Naive thymus-derived CD8-positive, alpha-beta T cell (primary cell): ENCODE measurements at places on chromosomes 5 and 9.

GRCh38 chr9:2761424-2761823 is 44.1 kb downstream of the KCNV2 start:
- peaks cover 20% of the 10 kb centered on the region for H3K36me3 ChIP-seq
- H3K27ac ChIP-seq = no peak overlapping the region
- H3K4me3 ChIP-seq = no peak overlapping the region
- H3K27me3 ChIP-seq = no peaks in the 10 kb centered on the region
- H3K4me1 ChIP-seq = peaks cover 19% of the 10 kb centered on the region

DNA sequence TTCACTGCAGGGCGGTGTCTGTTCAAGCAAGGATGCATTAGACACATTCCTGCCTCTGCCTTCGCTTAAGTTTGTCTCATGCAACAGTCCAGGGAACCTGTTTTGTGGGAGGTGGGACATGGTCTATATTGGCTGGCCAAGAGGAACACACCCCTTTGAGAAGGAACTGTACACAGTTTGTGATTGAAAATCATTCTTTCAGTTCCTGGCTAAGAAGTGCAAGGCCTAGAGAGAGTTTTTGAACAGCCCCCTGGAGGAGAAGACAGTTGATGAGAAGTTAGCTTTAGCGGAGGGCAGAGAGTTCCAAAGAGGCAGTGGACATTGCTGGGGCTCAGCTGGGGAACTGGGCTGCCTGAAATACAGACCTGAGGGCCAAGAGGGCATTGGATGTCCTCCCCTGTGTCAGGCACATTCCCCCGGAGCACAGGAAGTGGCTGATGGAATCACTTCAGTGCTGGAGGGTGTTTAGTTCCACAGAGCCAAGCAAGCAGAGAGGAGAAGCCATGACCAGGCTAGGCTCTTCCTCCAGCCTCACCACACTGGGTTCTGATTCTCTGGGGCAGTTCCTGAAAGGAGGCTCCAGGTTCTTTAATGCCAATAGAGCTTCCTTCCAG is 66.6 kb downstream of the RGS3 start:
- no peaks in the 10 kb centered on the region for H3K27me3 ChIP-seq
- no peak for DNase-seq
- H3K36me3 ChIP-seq = peaks cover 23% of the 10 kb centered on the region
- H3K4me3 ChIP-seq = no peak overlapping the region

DNA sequence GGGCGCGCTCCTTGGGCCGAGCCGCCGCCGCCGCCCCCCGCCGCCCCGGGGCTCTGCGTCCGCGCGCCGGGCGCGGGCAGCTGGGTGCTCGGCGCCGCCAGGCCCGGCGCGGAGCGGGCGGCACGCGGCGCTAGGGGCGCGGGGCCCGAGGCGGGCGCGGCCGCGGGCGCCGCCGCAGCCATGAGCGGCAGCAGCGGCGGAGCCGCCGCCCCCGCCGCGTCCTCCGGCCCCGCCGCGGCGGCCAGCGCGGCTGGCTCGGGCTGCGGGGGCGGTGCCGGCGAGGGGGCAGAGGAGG is 351 bp downstream of the TRIO start:
- DNase-seq = no peak
- H3K27me3 ChIP-seq = peaks cover 36% of the 10 kb centered on the region
- H3K36me3 ChIP-seq = no peaks in the 10 kb centered on the region
- H3K27ac ChIP-seq = no peak overlapping the region
- no peak overlapping the region for H3K4me3 ChIP-seq

DNA sequence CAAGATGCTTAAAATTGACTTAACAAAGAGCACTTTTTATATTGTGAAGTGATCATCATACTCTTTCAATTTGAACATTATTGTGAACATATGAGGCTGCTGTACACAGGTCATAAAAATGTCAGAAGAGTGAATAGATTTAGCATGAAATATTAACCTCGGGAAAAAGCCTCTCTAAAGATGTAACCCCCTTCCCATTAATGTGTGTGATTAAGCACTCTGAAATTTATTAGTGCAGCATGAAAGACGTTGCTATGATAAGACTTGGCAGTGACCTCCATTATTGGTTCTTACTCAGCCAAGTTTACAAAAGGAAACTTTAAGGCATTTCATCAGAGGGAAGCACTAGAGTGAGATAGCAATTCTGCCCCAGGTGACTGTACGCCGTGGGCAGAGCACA is 326.5 kb downstream of the NTRK2 start:
- H3K4me3 ChIP-seq = no peak overlapping the region
- H3K4me1 ChIP-seq = no peaks in the 10 kb centered on the region
- H3K36me3 ChIP-seq = no peaks in the 10 kb centered on the region
- H3K27ac ChIP-seq = no peak overlapping the region

DNA sequence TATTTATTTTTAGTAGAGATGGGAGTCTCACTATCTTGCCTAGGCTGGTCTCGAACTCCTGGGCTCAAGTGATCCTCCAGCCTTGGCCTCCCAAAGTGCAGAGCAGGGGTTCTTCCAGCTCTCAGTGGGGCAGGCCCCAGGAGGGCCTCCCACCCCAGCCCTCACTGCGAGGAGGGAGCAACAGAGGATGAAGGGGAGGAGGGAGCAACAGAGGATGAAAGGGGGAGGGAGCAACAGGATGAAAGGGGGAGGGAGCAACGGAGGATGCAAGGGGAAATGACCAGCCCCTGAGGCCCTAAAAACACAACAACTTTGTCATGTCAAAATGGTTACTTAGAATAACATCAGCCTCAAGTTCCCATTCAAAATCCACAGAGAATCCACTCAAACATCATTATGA is 10.0 kb downstream of the TRIM14 start:
- peaks cover 25% of the 10 kb centered on the region for H3K36me3 ChIP-seq
- H3K27ac ChIP-seq = peak overlapping the region; percentile 99
- H3K4me3 ChIP-seq = peak overlapping the region; percentile 73
- peaks cover 30% of the 10 kb centered on the region for H3K4me1 ChIP-seq

- no peaks in the 10 kb centered on the region for H3K27me3 ChIP-seq
- no peaks in the 10 kb centered on the region for H3K36me3 ChIP-seq
- DNase-seq = no peak
- no peak overlapping the region for H3K27ac ChIP-seq
Measured at GRCh38 chr5:82332064-82332855, 54.1 kb upstream of the RPS23 start.

GRCh38 chr5:80569961-80570786 is at the start of gene ANKRD34B:
TSS of gene ANKRD34B (minus strand) at chr5:80570280. CDS start at chr5:80560019, 10,261 bp downstream.
- H3K27me3 ChIP-seq = peaks cover 46% of the 10 kb centered on the region
- no peak within 1 kb of the TSS for H3K27ac ChIP-seq
- no peaks in the 10 kb centered on the region for H3K36me3 ChIP-seq
- H3K4me3 ChIP-seq = peak within 1 kb of the TSS; percentile 85
- DNase-seq = no peak
- H3K4me1 ChIP-seq = peaks cover 14% of the 10 kb centered on the region
